ENCODE measurements at places on chromosomes 5 and 9. TPM values are rescaled to one million over a fixed set of nuclear protein-coding genes. Genes with fewer than 3 reads are reported as not detected.

The TRIP13 gene
- total RNA-seq, result 66.4 TPM

The PCDHGA4 gene
- 0.14 TPM for total RNA-seq

The MCCC2 gene
- 43.9 TPM for total RNA-seq

The CCDC171 gene
- total RNA-seq, result 0.55 TPM

The SOHLH1 gene
- not detected for total RNA-seq

The C9 gene
- total RNA-seq, result not detected

The GZMA gene
- total RNA-seq, result not detected

The CTSL gene
- 743 TPM for total RNA-seq

The ACTL7B gene
- not detected for total RNA-seq

The SPATA9 gene
- total RNA-seq, result not detected

The ISCA1 gene
- total RNA-seq, result 43.3 TPM
